ENCODE measurements at places on chromosomes 2 and 18. TPM values are rescaled to one million over a fixed set of nuclear protein-coding genes. Genes with fewer than 3 reads are reported as not detected.

Gene AGPS
- 24.9 TPM for total RNA-seq

Gene SLC5A7
- total RNA-seq, result not detected

Gene CASP10
- total RNA-seq, result 2.2 TPM

Gene MITD1
- total RNA-seq, result 17.6 TPM

DNA sequence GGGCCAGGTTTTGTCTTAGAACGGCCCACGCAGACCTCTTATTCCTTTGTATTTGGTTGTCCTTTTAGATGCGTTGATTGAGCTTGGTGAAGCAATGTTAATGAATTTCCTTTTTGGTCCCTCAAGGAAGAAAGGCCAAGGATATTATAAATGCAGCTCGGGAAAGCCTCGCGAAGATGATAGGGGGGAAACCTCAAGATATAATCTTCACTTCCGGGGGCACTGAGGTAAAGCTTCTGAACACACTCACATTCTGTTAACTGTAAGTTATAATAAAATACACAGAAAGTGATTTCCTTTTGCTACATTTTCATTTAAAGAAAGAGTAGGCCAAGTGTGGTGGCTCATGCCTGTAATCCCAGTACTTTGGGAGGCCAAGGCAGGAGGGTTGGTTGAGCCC lies 7.1 kb downstream of the SCLY start:
- no peak overlapping the region for H3K27ac ChIP-seq
- no peak for DNase-seq
- no peaks in the 10 kb centered on the region for H3K4me1 ChIP-seq
- no peak overlapping the region for H3K4me3 ChIP-seq
- H3K36me3 ChIP-seq, result no peaks in the 10 kb centered on the region

- no peaks in the 10 kb centered on the region for H3K36me3 ChIP-seq
- no peak overlapping the region for H3K4me3 ChIP-seq
- no peak overlapping the region for H3K27ac ChIP-seq
Measured at GRCh38 chr2:102773149-102773705, 11.4 kb downstream of the TMEM182 start.

- H3K27me3 ChIP-seq, result no peaks in the 10 kb centered on the region
- H3K4me3 ChIP-seq, result no peak overlapping the region
- no peak for DNase-seq
- H3K27ac ChIP-seq, result no peak overlapping the region
Measured at GRCh38 chr2:44938287-44939105, 3.0 kb upstream of the SIX3 start.

GRCh38 chr2:212732860-212733259 lies 194.3 kb upstream of the ERBB4 start:
- no peaks in the 10 kb centered on the region for H3K36me3 ChIP-seq
- no peaks in the 10 kb centered on the region for H3K27me3 ChIP-seq
- no peak overlapping the region for H3K4me3 ChIP-seq
- DNase-seq, result no peak
- H3K4me1 ChIP-seq, result no peaks in the 10 kb centered on the region

DNA sequence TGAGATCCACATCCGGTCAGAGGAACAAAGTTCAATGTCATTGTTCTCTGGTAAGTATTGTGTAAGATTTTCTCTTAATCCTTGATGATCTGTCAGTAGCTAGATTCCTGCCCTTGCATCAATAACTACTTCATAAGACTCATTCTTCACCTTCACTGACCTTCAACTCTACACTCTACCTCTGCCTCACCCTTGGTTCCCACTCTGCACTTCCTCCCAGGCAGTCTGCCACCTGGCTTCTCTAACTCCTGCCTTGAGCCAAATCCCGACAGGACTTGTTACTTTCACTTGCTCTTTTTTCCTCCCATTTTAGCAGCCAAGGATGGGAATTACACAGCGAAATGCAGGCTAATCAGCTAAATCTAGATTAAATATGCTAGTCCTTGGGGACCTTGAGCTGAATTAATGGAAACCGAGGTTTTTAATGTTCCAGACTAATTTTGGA lies 190.7 kb downstream of the DLGAP1 start:
- H3K27ac ChIP-seq, result no peak overlapping the region
- H3K4me1 ChIP-seq, result peaks cover 2% of the 10 kb centered on the region
- H3K36me3 ChIP-seq, result no peaks in the 10 kb centered on the region
- DNase-seq, result peak; percentile 18

All from ovary (tissue), 10 donors.